ENCODE measurements at places on chromosomes 7 and 10.

- DNase-seq, result no peak
These were observed 14.0 kb downstream of the NOM1 start for GRCh38 chr7:156963472-156963871.

GRCh38 chr7:74193054-74193453 is 16.8 kb upstream of the LAT2 start:
- no peak for DNase-seq

DNA sequence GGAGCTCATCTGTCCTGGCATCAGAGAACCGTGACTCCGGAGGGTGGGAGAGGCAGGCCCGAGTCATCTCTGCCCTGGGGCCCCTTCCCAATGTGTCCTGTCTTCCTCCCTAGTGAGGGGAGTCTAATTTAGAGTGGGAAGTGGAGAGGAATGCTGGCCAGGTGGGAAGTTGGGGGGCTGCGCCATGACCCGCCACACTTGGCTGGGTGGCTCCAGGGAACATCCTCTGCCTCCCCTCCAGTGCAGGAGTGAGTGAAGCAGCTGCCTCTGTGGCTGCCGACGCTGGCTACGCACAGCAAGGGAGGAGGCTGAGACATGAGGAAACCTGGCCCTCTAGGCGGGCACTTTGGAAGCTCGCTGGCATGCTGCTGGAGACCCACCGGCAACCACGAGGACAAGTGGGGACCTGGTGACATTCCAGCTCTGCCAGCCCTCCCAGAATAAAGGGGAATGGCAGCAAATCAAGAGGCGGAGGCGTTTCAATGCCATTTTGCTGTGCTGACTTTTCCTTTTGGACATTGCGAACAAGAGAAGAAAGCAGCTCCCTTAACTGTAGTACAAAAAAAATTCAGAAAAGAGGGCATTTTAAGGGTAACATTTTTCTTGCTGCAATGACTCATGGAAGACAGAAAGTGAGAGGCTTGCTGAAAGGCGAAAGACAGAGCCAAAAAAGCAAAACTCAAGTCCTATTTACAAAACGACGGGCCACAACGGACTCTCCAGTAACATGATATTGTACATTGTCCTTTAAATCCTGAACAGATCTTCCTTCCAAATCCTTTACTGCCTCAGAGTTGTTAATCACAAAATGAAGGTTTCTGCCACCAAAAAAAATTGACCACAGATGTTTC is 121.2 kb upstream of the PITRM1 start:
- DNase-seq, result no peak

DNA sequence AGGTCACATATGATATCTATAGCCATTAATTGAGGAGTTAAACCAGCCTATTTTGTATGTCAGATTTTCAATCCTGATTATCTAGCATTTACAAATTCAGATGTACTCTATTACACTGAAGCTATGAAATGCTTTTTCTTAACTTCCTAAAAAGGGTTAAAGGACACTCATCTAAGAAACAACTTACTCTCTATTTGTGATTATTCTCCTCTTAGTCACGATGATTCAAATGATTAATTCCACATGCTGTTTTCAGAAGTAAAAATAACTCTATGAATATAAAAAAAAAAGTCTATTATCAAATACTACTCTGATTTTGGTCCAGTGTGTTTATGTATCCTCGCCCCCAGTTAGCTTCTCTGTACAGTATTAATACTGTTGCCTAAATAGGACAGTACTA is 1199.9 kb downstream of the GATA3 start:
- no peak for DNase-seq

- no peak for DNase-seq
These were observed 502.3 kb downstream of the SH2D4B start for GRCh38 chr10:81040031-81040430.

GRCh38 chr7:154750353-154750801 is 252.5 kb downstream of the PAXIP1 start:
- DNase-seq, result no peak

GRCh38 chr10:35635576-35635975 is 6.5 kb downstream of the FZD8 start:
- DNase-seq, result peak; percentile 6

DNA sequence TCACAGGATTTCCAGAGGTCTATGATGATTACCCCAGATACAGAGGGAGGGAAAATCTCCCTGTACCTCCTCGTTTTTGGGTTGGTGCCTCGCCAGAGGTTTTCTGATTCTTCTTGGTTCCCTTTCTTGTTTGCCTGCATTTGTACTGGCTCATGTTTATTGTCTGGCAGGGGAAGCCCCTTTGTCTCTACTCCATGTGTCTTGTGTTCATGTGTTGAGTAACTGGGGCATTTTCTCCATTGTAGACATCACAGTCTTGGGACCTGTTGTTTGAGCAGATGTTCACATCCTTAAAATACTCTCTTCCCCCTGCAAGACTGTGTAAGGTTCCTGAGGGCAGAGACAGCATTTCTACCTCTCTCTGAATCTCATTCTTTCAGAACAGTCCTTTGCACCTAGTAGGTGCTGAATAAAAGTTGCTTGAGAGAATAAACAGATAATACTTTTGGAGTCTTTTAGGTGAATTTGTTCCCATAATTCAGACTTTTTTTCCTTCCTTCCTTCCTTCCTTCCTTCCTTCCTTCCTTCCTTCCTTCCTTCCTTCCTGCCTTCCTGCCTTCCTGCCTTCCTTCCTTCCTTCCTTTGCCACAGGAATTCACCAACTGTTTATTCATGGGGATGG is 25.1 kb downstream of the CDK14 start:
- no peak for DNase-seq

- no peak for DNase-seq
These were observed 108.3 kb downstream of the ZMIZ1 start for GRCh38 chr10:79176949-79177602.

DNA sequence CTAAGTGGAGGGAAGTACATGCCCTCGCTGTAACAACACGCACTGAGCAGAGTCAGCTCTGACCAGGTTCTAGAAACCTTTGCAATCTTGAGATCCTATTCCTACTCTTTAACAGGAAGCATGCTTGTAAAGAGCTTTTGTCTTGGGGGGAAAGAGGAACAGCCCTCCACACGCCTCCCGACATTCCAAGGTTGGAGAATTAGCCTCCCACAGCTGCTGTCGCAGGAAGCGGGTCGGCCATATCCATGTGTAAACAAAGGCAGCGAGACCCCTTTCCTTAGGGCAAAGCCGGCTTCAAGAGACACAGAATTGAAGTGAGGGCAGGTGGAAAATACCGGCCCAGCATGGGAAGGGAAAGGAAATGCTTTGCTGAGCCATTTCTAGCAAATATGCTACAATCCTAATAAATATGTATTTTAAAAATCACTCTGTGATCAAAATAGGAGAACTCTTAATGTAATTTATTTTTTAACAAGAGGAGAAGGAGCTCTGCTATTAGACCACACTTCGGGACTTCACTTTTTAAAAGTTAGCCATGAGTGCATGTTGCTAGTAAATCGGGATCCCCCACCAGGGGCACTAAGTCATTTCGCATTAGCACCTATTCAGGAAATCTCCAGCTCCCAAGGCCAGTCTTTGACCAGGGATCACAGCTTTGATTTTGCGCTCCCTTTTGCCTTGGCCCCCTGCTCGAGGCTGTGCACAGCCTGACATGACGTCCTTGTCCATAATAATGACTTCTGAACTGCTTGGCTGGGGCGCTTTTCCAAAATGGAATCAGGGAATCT is 55.9 kb downstream of the FAM204A start:
- no peak for DNase-seq

DNA sequence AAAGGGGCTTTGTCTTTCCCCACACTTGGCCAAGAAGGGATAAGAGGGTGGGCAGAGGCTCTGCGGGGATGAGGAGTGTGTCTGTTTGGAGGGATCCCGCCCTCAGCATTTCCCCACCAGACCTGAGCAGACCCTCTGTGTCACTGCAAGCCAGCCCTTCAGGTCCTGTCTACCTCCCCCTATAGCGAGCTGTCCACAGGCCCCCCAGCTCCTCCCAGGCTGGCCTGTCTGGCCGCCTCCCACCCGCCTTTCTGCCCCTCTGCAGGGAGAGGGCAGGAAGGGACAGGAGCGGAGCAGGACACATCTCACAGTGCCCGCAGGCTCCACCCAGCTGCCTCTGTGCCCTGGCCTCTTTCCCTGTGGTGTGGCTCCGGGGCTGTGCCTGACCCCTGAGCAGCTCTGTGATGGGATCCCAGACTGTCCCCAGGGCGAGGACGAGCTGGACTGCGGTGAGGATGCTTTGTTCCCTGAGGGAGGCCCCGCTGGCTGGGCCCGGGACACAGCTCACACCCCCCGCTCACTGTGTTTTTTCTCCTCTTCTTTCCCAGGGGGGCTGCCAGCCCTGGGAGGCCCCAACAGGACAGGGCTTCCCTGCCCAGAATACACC is 17.5 kb upstream of the ZNF467 start:
- no peak for DNase-seq

- DNase-seq, result no peak
These were observed 2.2 kb upstream of the LRRC27 start for GRCh38 chr10:132329565-132330485.

DNA sequence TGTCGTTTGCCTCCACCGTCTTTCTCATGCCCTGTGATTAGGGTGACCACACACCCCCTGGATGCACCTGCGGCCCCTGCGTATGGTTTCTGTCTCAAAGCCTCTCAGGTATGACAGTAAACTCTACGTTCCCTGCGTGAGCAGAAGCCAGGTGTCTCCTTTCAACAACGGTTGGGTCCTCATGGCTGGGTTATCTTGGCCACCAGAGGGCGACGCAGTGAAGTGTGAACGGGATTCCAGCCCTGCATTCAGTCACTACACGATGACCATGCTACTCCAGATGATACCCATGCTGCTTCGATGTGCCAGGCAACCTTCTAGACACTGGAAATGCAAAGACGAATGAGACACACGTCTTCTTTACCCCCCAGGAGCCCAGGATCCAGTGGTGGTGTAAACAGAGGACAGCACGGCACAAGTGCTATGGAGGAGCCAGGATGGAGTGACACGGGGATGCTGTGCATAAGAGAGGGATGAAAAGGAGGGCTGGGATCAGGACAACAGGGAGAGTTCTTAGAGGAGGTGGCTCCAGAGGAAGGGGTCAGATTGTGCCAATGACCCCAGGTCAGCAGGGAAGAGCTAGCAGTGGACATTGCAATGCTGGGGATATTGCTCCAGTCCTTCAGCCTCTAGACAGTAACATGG is 228.1 kb upstream of the PFKP start:
- peak; percentile 48 for DNase-seq

- no peak for DNase-seq
These were observed 23.5 kb downstream of the ABLIM1 start for GRCh38 chr10:114634609-114634979.

GRCh38 chr7:128703609-128704241 is 31.6 kb downstream of the GARIN1A start:
- no peak for DNase-seq

GRCh38 chr10:29199941-29200679 is 88.8 kb upstream of the LYZL1 start:
- DNase-seq, result no peak

GRCh38 chr7:40418983-40419382 is 284.2 kb downstream of the SUGCT start:
- DNase-seq, result no peak

GRCh38 chr10:60913657-60914056 is 30.3 kb downstream of the RHOBTB1 start:
- no peak for DNase-seq

- no peak for DNase-seq
These were observed 29.3 kb upstream of the ITGB8 start for GRCh38 chr7:20301311-20301939.

GRCh38 chr10:74104480-74104879 is 46.1 kb downstream of the AP3M1 start:
- no peak for DNase-seq

GRCh38 chr7:23955145-23955544 is 245.1 kb downstream of the STK31 start:
- no peak for DNase-seq

Measured in HuH-7.5 (cell line).